ENCODE measurements at places on chromosomes 5 and 9.
A peak's percentile ranks its signal among the peaks of the same experiment; 100 is the strongest.

DNA sequence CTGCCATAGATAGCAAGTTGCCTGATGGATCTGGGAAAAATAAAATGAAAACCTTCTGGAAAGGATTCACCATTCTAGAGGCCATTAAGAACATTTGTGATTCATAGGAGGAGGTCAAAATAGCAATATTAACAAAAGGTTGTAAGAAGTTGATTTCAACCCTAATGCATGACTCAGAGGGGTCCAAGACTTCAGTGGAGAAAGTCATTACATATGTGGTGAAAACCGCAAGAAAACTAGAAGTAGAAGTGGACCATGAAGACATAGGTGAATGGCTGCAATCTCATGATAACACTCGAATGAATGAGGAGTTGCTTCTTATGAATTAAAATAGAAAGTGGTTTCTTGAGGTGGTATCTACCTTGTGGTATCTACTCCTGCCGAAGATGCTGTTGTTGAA lies 86.6 kb downstream of the GABRA1 start:
- no peak for DNase-seq

DNA sequence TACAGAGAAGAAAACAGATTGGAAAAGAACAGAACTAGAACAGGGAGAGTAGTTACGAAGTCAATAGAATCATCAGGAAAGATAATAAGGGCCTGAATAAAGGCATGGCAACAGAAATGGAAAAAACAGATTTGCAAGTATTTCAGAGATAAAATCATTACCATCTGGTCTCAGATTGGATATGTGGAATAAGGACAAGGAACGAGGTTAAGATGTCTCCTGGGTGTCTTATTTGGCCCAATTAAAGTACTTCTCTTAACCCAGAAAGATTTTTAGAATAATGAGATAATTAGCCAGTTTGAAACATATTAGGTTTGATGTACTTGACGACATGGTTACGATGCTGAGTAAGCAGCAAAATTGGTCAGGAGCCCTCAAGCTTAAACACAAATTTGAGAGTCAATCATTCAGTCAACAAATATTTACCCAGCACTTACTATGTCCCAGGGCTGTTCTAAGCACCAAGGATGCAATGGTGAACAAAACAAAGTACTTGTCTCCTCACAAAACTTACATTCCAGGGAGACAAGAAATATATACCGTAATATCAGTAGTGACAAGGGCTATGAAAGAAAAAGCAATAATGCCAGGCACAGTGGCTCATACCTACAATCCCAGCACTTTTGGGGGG lies 18.3 kb downstream of the RICTOR start:
- DNase-seq, result peak; percentile 8

DNA sequence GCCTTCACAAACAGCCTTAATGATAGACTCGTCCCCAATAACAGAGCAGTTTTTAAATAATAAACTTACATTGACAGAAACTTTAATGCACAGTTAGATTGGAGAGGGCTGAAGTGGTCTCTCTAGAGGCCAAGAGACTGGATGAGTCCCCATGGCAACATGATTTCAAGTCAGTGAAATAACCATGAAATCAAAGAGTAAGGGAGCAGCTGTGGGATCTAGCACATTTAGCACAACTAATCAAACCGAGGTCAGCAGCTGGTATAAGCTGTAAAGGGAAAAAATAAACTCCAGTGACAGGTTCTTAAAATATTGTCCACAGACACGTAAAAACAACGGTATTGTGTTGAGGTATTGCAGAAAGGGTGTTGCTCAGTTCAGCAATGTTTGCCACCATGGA lies 916.6 kb downstream of the DNAH5 start:
- no peak for DNase-seq

GRCh38 chr9:36401164-36401740 lies 1.2 kb upstream of the RNF38 start:
- no peak for DNase-seq

DNA sequence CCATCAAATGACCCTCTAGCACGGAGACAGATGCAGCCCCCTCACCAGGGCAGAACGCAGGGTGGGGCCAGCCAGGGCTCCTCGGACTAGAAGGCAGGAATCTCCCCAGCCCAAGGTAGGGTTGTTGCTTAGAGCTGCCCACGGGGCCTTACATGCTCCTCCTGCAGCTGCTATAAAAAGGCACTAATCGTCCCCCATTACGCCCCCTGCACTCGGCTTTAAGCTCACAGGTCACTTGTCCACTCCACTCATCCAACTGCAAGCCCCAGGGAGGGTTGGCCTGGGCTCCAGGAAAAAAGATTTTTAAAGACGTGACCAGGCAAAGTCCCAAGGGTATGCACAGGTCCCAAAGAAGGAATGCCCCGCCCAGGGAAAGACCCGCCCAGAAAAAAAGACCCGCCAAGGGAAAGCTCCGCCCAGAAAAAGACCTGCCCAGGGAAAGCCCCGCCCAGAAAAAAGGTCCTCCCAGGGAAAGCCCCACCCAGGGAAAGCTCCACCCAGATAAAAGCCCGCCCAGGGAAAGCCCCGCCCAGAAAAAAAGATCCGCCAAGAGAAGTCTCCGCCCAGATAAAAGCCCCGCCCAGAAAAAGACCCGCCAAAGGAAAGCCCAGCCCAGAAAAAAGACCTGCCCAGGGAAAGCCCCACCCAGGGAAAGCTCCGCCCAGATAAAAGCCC lies 11.1 kb downstream of the GRIN1 start:
- peak; percentile 90 for DNase-seq

GRCh38 chr5:178196986-178197385 lies 7.3 kb upstream of the HNRNPAB start:
- DNase-seq, result no peak

DNA sequence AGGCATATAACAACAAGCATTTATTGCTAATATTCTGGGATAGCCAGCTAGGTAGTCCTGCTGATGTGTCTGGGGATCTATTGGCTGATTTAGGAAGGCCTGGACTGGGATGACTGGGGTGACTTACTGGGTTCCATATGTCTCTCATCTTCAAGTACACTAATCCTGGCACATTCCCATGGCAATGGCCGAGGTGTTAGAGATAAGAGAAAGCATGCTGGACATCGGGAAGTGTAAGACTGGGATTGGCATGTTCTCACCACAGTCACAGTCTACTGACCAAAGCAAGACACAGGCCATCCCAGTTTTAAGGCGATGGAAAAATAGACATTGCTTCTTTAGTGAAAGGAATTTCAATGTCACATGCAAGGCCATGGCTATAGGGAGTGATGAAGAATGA lies 29.7 kb downstream of the F2R start:
- DNase-seq, result no peak

GRCh38 chr9:33082128-33082527 lies 5.7 kb upstream of the SMU1 start:
- no peak for DNase-seq

- DNase-seq, result peak; percentile 32
Observed at GRCh38 chr9:110048976-110049698, 158.8 kb downstream of the C9orf152 start.

DNA sequence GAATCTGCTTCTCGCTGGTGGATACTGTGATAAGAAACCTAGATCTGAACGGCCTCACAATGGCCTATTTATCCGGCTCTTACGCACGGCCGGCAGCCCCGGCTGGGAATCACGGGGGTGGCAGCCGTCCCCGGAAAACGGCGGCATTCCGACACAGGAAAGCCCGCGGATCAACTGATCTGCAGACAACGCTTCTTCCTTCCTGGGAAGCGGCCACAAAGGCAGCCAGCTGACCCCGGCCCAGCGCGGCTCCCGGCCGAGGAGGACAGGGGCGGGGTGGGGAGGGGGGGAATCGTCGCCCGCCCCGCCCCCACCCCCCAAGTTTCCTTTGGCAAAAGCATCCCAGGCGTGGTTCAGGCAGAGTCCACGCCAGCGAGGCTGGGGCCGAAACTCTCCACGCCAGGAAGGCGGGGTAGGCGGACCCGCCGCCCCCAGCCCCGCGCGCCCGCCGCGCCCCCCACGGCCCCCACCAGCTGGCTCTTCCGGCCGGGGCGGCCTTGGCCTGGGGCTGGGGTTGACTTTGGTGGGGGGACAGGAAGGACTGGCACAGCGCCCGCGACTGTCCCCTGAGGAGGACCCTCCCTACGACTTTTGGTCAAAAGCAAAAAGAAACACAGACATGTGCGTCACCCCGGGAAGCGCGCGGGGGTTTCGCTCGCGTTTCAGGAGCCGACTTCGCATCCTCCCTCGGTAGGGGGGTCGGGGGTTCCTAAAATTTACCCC lies 247.7 kb upstream of the ANKRD55 start:
- DNase-seq, result no peak

DNA sequence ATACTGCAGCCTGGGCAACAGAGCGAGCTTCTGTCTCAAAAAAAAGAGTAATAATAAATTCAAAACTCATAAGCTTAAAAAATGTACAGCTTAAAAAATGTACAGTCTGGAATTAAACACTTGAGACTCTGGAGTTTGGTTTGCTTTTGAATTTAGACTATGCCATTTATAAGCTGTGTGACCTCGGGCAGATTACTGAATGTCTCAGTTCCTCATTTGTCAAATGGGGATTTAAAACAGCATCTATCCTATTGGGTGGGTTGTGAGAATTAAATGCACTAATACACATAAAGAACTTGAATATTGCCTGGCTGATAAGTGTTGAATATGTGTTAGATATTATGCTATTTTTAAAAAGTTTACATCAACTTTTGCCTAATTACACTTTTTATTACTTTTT lies 98.4 kb downstream of the SCAMP1 start:
- no peak for DNase-seq

DNA sequence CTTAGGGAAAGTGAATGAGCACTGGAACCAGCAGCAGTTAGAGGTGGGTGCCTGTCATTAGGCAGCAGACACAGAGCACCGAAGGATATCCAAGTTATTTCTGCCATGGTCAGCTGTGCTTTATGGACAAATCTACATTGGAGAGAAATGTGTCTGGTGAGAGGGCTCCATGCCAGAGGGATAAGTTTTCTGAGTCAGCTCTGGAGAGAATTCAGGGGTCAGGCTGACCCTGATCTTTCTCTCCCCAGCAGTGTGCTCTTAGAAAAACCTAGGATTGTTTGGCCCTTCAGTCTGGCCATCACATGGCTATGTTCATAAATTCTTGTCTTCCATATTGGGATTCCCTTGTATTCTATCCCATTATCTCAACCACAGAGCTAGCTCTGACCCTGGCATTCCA lies 8.9 kb upstream of the IL17B start:
- no peak for DNase-seq

- DNase-seq, result no peak
Observed at GRCh38 chr5:124420952-124421351, 325.5 kb downstream of the ZNF608 start.

GRCh38 chr9:89467278-89467625 lies 30.7 kb downstream of the SEMA4D start:
- DNase-seq, result no peak

GRCh38 chr5:152938630-152939029 lies 533.6 kb upstream of the NMUR2 start:
- DNase-seq, result no peak

GRCh38 chr9:2120926-2121689 lies 106.0 kb downstream of the SMARCA2 start:
- no peak for DNase-seq

- no peak for DNase-seq
Observed at GRCh38 chr5:176618783-176619182, 8.8 kb upstream of the GPRIN1 start.

- no peak for DNase-seq
Observed at GRCh38 chr5:178114325-178115135, 1.2 kb downstream of the N4BP3 start.

GRCh38 chr5:12019306-12019705 lies 115.1 kb upstream of the CTNND2 start:
- no peak for DNase-seq

DNA sequence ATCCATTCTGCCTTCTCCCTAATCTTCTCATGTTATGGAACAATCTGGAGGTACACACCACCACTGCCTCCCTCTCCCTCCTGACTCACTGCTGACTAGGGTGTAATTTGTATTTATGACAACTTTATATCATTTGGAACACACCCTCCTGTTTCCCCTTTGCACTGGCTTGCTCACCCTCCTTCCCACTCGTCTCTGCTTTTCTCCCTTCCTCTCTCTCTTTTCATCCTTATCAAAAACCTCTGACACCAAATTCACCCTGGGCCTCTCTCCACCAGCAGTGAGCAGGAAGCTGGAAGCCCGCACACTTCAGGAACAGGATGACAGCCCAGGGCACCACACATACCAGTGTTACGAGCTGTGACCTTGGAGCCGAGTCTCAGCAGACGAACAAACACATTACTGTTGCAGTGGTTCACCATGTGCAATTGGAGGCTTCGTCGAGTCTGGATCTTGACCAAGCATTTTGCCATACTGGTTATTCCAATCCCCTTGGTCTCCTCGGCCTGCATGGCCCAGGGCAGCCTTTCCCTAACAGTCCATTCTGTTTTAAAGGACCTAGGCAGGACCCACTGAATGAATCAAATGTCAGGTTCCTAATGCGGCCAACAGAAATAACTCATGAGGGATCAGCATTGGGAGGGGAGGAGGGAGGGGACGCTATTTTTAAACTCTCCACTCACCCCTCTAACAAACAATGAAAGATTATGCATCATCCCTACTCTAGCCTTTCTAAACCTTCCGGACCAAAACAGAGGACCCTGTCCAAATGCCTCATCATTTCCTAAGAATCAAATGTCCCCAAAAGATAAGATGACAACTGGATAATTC lies 203.9 kb upstream of the RASEF start:
- no peak for DNase-seq

- DNase-seq, result no peak
Observed at GRCh38 chr5:177477701-177478477, 4.5 kb upstream of the DBN1 start.

- no peak for DNase-seq
Observed at GRCh38 chr5:113450462-113450861, 15.7 kb upstream of the TSSK1B start.

DNA sequence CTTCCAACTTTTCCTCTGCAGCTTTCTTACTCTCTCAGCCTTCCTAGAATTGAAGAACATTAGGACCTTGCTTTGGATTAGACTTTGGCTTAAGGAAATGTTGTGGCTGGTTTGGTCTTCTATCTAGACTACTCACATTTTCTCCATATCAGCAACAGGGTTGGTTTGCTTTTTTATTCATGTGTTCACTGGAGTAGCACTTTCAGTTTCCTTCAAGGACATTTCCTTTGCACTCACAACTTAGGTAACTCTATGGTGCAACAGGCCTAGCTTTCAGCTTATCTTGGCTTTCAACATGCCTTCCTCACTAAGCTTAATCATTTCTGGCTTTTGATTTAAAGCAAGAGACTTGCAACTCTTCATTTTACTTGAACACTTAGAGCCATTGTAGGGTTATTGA lies 153.1 kb downstream of the CCDC192 start:
- no peak for DNase-seq

- no peak for DNase-seq
Observed at GRCh38 chr5:31993165-31993961, 180.8 kb downstream of the GOLPH3 start.

GRCh38 chr9:660227-660626 lies 181.3 kb upstream of the DMRT1 start:
- DNase-seq, result no peak

Measured in SHP77 (cell line).